ENCODE measurements at places on chromosomes 3 and 15.

- DNase-seq = no peak
Measured at GRCh38 chr15:56996093-56996492, 77.6 kb downstream of the TCF12 start.

GRCh38 chr15:78120523-78120922, 10.7 kb downstream of the CIB2 start:
- DNase-seq = no peak

- DNase-seq = no peak
Measured at GRCh38 chr3:97934980-97935695, 37.1 kb downstream of the RIOX2 start.

DNA sequence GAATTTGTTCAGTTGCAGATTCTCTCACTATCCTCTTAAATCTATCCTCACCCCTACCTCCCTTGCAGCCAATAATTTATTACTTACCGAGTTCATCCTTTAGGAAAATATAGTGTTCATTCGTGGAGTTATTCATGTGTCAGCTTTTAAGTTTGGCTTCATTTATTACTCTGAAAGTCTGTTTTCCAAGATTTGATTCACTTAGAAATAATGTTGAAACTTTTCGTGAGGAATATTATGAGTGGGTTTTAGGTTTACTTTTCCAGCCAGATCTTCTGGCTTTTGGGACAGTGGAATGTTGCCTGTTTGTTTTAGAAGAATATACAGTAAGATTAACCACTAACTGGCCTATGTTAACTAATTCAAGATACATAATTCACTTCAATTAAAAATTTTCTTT, 161.0 kb upstream of the CGNL1 start:
- no peak for DNase-seq

- DNase-seq = no peak
Measured at GRCh38 chr3:104032283-104032682, 1334.4 kb upstream of the ALCAM start.

DNA sequence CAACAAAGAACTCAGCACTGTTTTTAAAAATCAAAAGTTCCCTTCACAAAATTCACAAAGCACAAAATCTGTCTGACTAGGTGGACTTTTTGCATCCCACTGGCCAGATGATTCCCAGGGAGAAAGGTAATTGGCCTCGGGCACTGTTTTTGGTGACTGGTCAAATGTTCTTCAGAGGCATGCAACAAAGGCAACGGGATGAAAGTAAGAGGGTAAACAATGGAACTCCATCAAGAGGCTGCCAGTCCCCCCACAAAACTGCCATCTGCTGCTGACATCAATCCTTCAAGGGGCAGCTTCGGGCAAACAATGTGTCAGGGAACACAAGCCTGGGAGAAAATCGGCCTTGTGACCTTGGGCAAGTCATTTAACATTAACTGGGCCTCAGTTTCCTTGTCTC, 3.3 kb downstream of the SRGAP3 start:
- DNase-seq = no peak

DNA sequence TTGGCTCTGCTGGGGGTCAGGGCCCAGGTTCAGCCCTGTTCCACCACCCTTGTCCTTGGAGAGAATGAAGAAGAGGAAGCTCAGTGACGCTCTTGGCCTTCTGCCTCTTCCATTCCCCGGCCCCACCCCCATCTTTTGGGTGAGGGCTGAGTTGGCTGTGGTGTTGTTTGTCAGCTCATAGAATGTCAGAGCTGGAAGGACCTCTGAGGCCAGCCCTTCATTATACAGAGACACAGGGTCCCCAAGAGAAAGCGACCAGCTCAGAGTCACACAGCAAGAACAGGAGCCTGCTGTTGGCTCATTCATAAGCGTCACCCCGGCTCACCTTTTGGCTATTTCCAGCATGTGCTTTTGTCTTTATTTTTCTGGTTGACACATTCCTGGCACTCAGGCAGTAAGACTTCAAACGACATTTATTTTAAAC, 68.2 kb downstream of the AAGAB start:
- no peak for DNase-seq

DNA sequence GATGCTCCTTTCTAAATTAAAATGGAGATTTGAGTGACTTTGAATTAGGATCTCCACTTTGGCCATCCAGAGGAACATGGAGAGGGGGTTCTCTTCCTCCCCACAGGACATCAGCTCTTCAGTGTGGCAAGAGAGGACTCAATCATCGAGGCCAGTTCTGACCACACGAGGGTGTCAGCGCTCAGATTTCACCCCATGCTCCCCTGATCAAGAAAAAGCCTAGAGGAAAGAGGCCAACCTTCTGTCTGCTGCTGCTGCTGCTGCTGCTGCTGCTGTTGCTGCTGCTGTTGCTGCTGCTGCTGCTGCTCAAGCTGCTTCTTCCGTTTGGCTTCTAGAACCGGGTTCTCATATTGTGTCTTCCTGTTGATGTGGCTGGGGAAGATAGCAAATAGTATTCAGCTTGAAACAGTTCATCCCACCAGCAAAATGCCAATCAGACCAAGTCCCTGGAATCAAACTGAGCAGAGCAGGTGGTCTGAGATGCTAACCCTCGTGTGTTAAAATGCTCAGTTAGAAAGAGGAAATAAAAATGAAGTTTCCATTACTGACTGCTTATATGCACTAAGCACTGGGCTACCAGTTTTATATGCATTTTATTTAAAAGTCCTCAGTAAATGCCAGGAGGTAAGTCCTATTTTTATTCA, 599.0 kb downstream of the MAGI1 start:
- no peak for DNase-seq

- DNase-seq = no peak
Measured at GRCh38 chr15:88337993-88338392, 81.5 kb upstream of the NTRK3 start.

- DNase-seq = no peak
Measured at GRCh38 chr3:59817511-59817910, 767.7 kb upstream of the CFAP20DC start.

GRCh38 chr3:128845778-128846485, 33.5 kb upstream of the ACAD9 start:
- DNase-seq = peak; percentile 60

GRCh38 chr3:27342267-27342666, 26.9 kb downstream of the NEK10 start:
- no peak for DNase-seq

DNA sequence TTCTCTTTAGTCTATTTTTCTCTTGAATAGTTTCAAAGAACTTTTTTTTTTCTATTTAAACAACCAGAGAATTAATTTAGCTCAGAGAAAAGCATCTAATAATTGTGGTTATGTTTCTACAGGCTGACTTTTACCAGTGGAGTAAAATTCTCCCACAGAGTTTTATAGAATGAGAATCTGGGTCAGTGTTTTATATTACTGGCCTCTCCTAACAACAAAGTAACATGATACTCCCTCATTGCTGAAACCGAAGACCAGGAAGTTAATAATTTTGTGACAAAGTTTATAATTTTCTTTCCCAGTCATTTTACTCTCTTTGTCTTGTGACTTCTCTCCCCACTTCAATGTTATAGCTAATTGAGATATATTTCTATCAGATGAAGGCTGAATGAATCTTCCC, 946.9 kb downstream of the EPHA3 start:
- no peak for DNase-seq

- DNase-seq = no peak
Measured at GRCh38 chr15:48541341-48542278, 103.9 kb downstream of the FBN1 start.

GRCh38 chr3:61152071-61152470, 99.2 kb downstream of the FHIT start:
- no peak for DNase-seq
